MV-4-11 (cell line): ENCODE measurements at places on chromosomes 3 and 15.
A peak's percentile ranks its signal among the peaks of the same experiment; 100 is the strongest.

- DNase-seq, result peak; percentile 99
These were observed at the start of gene PDCD10 for GRCh38 chr3:167734498-167735232. PDCD10 (minus strand) TSS chr3:167734892; CDS start chr3:167720157, 14,735 bp downstream.

DNA sequence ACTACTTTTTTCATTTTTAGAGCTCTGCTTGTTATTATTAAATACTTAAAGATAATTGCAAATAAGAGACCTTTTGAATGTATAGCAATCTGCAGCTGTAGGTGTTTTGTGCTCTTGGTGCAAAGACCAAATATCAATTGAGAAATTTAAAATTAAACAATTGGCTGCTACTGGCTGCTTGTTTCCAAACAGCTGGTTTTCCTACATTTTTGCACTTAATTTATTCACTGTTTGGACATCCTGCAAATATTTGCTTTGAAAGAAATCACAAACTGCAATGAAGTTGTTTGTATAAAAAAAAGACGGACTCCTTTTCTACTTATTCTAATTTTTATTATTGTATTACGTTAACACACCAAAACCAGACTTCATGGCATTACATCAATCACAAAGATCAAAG lies 35.6 kb downstream of the MED12L start:
- no peak for DNase-seq

DNA sequence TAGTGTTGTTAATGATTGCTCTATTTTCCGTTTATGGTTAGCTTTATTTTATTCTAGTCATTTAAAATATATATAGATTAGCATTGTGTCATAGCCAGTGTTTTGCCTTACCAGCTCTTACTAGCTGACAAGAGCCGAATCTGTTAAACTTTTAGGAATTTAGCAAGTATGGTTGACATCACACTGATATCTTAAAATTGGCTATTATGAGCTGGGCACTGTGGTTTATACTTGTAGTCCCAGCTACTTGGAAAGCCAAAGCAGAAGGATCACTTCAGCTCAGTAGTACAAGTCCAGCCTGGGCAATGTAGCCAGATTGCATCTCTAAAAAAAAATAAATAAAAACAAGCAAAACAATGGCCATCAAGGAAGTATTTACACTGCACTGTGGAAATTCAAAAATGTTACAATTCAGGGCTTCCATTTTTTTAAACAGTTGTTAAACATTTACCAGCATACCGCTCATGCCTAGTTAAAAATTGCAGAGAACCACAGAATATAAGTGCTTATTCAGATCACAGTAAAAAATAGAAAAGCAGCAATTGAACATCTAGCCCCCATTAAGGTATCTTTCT lies 208.4 kb upstream of the CGNL1 start:
- no peak for DNase-seq

GRCh38 chr3:85912980-85913379 lies 954.2 kb downstream of the CADM2 start:
- no peak for DNase-seq

DNA sequence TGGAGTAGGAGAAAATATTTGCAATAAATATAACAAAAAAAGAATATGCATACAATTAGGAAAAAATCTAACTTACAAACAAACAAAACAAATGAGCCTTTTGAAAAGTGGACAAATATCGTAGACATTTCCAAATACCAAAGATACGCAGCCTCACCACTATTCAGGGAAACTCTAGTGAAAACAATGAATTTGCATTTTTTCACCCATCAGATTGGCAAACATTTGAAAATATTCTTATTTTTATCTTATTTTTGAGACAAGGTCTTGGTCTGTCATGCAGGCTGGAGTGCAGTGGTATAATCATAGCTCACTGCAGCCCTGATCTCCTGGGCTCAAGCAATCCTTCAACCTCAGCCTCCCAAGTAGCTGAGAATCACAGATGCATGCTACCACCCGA lies 15.5 kb downstream of the AP3S2 start:
- no peak for DNase-seq

DNA sequence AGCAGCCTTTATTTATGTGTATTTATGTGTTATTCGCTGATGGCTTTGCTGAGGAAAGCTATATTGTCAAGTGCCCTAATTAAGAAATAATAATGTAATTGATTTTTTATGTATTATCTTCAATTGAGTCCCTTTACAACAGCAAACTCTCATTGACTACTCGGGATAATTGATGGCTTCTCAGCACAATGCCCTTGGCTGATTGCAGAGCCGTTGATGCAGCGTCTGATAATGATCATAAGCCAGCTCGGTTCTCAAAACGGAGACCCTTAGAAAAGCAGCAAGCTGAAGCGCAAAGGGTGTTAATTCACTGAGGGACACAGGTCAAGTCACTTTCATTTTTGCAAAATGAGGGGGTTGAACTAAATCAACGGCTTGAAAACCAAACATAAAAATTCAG lies 357.1 kb upstream of the KCNH8 start:
- no peak for DNase-seq

- DNase-seq, result no peak
These were observed 46.2 kb downstream of the ZPLD1 start for GRCh38 chr3:102481050-102481449.

GRCh38 chr3:59081071-59081470 lies 31.2 kb upstream of the CFAP20DC start:
- DNase-seq, result no peak

DNA sequence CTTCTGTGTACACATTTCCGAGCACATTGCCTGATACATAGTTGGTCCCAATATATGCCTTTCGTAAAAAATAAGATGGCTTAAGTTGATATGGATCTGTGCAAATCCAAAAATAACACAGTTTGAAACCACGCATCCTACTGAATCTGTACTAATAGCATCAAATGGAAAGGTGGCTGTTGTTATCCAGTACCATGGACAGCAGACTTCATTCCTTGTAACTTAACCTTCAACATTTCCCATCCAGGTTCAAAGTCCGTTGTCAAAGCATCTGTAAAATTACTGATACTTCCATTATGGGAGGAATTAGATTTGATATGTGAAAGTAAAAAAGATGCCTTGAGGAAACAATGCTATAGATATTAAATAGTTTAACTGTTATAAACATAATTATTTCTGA lies 65.5 kb upstream of the C3orf49 start:
- DNase-seq, result no peak

- peak; percentile 84 for DNase-seq
These were observed 357.5 kb upstream of the CADM2 start for GRCh38 chr3:84601303-84601702.

GRCh38 chr3:17047162-17047561 lies 162.4 kb downstream of the PLCL2 start:
- DNase-seq, result no peak

DNA sequence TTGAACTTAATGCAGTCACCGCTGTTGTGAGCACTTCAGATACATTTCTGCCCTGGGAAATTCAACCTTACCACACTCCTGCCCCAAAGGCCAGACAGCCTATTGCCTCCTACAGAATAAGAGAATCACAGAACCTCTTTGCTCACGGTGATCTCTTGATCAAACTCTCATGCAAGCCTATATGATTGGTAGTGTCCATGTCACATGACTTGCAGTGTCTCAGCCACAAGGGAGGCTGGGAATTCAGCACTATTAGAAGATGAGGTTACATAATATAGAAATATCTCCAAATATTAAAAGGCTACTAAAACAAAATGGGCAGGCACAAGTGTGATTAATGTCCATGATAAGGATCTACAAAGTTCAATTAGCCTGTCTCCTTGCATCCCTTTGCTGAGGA lies 3.8 kb upstream of the PCOLCE2 start:
- DNase-seq, result no peak

- peak; percentile 56 for DNase-seq
These were observed 99.4 kb downstream of the FBLN2 start for GRCh38 chr3:13648060-13649001.

- peak; percentile 30 for DNase-seq
These were observed 221.1 kb upstream of the TLE3 start for GRCh38 chr15:70318594-70319465.

DNA sequence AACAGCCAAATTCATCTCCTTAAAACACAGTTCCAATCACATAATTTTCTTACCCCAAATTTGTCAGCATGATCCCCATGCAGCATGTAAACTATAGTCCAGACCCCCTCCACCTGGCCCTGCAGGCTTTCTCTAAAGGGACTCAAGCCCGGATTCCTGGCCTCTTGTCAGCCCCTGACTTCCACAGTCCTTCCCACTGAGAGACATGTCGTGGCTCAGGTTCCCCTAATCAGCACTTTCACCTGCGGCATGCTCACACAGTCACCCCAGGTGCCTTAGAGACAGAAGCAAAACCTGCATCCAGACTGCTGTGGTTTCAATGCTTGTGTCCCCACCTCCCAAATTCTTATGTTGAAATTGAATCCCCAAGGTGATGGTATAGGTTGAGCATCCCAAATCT lies 372.7 kb upstream of the ATP10A start:
- DNase-seq, result no peak

DNA sequence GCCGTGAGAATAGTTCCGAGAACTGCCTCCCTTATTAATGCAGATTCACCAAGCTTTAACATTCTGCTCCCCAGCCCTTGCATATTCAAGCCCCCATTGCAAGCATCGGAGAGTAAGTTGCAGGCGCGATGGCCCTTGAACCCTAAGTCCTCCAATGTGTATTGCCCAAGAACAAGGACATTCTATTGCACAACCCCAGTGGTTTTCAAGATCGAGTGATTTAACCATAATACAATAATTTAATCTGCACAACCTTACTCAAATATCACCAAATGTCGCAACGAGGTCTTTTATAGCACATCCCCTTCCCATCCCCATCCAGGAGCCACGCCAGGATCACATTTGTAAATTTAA lies 21.7 kb upstream of the PLXND1 start:
- no peak for DNase-seq

- DNase-seq, result no peak
These were observed 103.4 kb downstream of the WNT7A start for GRCh38 chr3:13776253-13777050.

- DNase-seq, result no peak
These were observed 83.2 kb upstream of the NEDD4 start for GRCh38 chr15:56076640-56077039.

DNA sequence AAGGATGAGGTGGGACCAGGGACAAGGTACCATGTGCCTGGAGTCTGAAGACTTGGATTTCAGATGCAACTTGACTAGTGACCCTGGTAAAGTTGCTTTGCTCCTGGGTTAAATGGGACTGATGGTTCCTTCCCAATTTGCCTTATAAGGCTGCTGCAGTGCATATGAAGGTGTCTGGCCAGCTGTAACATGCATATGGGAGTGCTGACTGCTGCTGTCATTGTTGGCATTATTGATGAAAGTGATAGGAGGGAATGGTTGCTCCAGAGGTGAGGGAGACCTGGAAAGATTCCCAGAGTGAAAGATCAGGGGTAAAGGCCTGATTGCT lies 20.5 kb downstream of the CYP8B1 start:
- DNase-seq, result no peak

DNA sequence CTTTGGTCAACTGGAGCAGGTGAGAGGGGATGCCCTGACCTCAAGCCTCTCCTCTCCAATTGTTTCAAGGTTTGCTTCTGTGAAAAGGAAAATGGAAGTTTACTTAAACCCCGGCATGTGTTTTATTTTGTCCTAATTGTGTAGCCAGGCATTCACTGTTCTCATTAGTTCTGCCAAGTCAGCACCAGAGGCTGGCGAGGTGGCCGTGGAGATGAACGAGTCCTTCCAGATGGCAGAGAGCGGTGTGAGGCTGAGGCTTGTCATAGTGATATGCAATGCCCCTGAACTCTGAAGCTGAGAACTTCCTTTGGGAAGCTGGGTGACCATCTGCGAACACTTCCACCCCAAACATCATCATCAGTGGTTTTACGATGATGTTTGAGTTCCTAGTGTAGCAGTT lies 199.6 kb downstream of the TJP1 start:
- no peak for DNase-seq

DNA sequence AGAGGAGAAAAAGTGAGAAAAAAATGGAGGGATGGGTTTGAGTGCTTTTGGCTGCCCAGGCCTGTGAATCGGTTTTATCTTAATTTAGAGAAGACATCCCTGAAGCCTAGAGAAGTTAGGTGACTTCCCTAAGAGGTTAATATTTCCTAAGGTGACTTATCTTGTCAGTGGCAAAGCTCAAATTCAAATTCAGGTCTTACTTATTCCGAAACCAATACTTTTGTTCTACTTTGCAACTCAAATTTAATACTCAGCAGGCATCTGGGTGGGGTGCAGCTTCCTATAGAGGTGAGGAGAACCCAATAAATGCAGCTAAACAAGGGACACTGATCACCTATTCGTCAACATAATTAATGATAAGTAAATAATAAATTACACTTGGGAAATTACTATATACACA lies 54.9 kb upstream of the MYRIP start:
- no peak for DNase-seq

- DNase-seq, result peak; percentile 72
These were observed 45.8 kb upstream of the ATP13A3 start for GRCh38 chr3:194532591-194532990.

DNA sequence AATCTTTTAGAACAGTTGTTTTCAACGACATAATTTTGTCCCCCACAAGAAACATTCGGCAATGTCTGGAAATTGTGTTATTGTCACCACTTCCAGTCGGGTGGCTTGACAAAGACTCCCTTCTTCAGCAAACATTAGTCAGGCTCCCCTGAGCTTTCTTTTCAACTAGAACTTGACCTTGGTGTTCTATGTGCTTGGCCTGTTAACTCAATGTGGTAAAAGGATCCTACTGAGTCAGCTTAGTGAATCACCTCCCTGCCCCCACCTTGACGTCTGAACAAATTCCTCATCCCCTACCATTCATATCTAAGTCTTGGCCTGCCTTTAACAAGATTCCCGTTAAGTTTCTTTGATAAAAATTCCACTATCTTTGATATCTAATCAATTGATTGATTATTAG lies 465.0 kb upstream of the ROBO1 start:
- no peak for DNase-seq

DNA sequence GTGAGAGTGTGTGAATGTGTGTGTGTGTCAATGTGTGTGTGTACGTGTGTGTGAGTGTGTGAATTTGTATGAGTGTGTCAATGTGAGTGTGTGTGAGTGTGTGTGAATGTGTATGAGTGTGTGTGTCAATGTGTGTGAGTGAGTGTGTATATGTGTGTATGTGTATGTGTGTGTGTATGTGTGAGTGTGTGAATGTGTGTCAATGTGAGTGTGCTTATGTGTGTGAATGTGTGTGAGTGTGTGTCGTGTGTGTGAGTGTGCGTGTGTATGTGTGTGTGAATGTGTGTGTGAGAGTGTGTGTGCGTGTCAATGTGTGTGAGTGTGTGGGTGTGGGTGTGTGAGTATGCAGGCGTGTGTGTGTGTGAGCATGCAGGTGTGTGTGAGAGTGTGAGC lies 93.5 kb upstream of the ALDH1A3 start:
- DNase-seq, result no peak

- no peak for DNase-seq
These were observed 34.8 kb upstream of the DCP1A start for GRCh38 chr3:53382106-53382505.

DNA sequence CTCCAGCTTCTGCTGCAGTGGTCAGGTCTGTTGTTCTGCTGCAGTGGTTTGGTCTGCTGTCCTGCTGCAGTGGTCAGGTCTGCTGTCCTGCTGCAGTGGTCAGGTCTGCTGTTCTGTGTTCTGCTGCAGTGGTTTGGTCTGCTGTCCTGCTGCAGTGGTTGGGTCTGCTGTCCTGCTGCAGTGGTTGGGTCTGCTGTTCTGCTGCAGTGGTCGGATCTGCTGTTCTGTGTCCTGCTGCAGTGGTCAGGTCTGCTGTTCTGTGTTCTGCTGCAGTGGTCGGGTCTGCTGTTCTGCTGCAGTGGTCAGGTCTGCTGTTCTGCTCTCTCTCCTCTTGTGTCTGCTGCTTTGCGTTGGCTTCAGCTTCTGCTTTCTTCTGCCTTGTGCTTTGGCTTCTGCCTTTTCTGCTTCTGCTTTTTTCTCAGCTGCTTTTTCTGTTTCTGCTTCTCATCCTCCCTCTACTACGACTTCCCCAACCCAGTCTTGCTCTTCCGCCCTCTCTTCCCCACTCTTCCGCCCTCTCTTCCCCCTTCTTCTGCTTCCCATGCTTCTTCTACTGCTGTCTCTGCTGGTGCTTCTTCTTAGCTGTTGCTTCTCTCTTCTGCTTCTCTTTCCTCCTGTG lies 50.7 kb downstream of the FAM43A start:
- DNase-seq, result peak; percentile 96
